ENCODE measurements at places on chromosomes 7 and 10. TPM values are rescaled to one million over a fixed set of nuclear protein-coding genes. Genes with fewer than 3 reads are reported as not detected.

GRCh38 chr7:50655490-50655889 lies 90.3 kb upstream of the DDC start:
- DNase-seq, result no peak

DNA sequence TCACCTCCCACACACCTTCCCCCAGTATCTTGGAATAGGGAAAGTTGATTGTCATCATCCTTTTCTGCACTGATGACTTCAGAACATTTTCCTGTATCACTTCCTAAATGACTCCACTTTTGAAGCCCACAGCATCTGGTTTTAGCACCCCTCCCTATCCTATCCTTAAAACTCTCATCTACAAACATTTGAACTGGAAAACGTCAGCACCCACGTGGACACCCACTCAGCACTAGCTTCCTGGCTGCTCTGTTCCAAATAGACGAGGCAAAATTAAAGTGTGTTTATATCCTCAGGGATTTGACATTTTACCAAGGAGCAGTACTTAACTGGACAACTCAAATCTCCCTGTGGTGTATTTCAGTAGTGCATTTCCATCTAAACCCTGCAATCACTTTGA lies 73.9 kb downstream of the REEP3 start:
- no peak for DNase-seq

DNA sequence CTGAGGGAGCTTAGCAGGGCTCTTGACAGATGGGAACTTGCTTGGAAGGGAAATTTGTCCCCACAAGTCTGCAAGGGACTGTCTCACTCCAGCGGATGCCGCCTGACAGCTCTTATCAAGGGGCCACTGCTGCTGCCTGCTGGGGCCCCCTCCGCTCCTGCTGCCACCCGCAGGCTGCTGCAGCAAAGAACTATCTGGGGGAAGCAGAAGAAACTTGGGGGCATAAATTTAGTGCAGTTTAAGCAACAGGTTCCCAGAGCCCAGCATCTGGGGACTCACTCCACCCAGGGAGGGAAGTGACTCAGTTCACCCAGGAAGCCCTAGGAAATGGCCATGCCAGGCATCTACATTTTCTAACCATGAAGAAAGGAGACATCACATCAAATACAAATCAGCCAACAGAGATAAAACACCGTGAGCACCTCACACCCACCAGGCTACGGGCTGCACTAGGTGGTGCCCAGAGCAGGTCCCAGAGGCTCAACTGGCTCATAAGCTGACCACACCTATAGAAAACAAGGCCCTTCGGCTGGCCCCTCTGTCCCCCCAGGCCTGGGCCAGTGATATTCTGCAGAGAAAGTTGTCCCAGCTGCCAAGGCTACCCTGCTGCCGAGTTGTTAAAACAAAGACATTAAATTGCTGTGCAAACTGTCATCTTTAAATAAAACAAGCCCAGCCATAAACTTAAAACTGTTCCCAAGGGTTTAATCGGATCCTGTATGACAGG lies 3.7 kb downstream of the RGS10 start:
- no peak for DNase-seq

DNA sequence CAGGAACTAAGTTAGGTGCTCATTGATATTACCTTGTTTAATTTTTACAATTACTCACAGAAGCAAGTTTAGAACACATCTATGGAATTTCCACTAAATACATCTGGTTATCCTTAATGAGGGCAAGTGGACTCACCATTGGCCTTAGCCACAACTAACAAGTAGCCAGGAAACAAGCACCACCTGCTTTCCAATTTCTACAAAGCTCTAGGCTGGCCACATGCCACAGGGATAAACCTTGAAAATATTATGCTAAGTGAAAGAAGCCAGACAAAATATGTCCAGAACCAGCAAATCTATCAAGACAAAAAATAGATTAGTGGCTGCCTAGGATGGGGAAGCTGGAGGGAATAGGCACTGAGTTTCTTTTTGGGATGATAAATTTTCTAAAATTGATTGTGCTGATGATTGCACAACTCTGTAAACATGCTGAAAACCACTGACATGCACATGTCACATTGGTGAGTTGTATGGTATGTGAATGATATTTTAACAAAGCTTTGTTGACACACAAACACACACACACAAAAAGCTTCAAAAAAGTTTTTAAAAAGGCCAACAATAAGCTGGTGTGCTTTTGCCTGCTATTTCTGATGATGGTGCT lies 179.4 kb downstream of the CPEB3 start:
- no peak for DNase-seq

DNA sequence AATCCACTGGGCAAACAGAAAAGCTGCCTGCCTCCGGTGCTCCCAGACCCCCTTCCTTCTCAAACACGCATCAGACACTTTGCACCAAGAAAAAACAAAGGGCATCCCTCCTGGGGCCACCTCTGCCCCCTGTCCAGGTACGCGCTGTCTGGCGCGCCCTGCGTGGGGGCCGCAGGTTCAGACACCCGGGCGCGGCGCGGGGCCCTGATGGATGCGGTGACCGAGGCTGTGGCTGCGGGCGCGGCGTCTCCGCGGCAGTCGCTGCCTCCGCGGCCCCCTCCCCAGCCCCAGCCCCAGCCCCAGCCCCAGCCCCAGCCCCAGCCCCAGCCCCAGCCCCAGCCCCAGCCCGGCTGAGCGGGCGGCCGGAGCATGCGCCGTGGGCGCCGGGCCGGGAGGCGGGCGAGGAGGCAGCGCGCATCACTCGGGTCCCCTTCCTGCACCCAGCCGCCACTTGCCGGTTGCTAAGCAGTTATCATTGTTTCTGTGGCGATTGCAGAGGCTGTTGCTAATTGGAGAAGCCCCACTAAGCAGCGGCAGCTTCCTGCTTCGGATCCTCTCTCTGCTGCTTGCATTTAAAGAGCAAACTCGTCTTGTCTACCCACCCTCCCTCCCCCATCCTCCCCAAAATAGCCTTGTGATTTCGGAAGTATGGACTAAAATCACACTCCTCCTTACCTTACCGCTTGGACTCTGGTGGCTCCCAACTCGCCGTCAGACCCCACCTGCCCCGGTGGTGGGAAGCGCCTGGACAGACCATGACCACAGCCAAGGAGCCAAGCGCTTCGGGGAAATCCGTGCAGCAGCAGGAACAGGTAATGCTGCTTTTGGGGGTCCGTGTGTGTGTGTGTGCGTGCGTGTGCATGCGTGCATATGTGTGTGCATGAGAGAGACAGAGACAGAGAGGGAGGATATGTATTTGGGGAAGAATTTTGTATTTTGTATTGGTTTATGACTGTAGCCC lies 252.8 kb downstream of the DPP6 start:
- no peak for DNase-seq

- no peak for DNase-seq
These were observed 388.7 kb upstream of the MGMT start for GRCh38 chr10:129078346-129078745.

DNA sequence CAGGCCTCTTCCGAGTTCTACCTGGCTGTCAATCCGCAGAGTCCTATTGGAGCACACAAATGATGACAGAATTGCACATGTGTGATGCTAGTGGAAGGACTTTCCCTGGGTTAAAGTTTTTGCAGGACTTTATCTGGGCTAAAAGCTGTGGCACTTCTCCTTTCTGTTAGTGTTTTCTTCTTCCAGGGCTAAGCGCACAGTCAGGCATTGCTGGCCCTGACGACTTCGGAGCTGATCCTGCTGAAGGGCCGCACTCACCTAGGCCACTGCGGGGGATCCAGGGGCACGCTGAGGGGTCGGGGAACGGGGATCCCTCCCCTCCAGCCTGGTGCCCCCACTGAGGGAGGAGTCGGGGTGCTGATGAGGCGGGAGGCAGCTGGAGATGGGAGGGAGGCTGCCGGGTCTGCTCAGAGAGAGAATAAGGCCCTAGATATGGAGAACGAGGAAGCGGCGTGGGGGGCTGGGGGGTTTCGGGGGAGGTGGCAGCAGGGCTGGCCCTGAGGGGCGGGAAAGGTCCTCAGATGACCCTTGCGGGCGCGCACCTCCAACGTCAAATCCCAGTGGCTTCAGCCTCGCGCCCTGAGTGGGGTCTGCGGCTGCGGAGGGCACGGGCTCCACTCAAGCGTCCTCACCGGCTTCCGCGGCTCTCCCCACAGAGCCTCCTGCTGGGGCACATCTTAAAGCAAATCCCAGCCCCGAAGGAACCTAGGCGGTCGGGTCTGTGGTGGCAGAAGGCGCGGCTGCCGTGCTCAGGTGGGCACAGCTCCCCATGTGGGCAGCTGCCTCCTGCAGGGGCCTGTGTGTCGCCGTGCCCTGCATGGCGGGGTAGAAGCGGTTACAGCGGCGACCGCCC lies 30.9 kb downstream of the AGR3 start:
- no peak for DNase-seq

- DNase-seq, result no peak
These were observed 1.4 kb downstream of the WNT16 start for GRCh38 chr7:121330053-121330833.

- no peak for DNase-seq
These were observed 4.2 kb upstream of the NT5C3A start for GRCh38 chr7:33066771-33067170.

DNA sequence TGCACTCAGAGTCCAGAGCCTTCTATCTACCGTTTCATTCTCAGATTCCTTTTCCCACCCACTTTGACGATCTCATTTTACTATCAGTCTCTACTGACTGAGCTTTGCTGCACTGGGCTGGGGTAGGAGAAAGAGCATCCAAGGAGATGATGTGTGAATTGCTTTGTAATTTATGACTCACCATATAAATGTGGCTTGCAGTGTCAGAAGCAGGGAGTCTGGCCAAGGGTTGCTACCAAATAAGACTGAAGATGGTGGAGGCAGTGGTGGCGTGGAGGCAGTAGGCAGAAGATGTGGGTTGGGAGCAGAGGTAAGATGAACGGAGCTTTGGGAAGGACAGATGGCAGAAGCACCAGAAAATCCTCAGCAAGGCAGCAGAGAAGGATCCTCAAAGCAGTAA lies 73.3 kb upstream of the AGK start:
- DNase-seq, result no peak

- no peak for DNase-seq
These were observed 279.9 kb downstream of the WDR11 start for GRCh38 chr10:121131014-121131413.

DNA sequence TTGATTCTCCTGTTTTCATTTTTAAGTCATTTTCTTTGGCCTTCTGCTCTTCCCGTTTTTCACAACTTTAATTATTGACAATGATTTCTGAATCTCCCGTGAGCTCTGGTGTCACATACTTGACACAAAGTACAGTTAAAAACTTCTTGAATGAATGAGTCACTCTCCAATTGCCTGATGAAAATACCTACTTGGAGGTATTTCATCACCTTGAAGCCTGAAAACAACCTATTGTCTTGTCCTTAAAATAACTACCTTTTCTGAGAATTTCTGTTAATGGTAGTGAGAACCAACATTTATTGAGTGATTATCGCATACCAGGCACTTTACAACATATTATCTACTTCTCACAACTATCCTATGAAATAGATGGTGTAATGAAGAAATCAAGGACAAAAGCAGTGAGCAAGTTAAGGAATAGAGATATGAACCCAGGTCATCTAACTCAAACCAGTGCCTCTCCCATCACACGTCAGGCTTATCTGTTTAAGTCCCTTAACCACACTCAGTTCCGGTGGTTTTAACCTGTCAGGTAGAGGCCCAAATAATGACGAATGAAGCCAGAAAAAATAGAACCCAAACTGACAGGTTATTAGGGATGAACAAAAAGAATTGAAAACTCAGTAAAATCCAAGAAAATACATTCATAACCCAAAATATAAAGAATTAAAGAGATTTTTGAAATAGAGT lies 11.6 kb downstream of the BET1 start:
- no peak for DNase-seq

- no peak for DNase-seq
These were observed 102.4 kb downstream of the CFTR start for GRCh38 chr7:117582219-117582704.

DNA sequence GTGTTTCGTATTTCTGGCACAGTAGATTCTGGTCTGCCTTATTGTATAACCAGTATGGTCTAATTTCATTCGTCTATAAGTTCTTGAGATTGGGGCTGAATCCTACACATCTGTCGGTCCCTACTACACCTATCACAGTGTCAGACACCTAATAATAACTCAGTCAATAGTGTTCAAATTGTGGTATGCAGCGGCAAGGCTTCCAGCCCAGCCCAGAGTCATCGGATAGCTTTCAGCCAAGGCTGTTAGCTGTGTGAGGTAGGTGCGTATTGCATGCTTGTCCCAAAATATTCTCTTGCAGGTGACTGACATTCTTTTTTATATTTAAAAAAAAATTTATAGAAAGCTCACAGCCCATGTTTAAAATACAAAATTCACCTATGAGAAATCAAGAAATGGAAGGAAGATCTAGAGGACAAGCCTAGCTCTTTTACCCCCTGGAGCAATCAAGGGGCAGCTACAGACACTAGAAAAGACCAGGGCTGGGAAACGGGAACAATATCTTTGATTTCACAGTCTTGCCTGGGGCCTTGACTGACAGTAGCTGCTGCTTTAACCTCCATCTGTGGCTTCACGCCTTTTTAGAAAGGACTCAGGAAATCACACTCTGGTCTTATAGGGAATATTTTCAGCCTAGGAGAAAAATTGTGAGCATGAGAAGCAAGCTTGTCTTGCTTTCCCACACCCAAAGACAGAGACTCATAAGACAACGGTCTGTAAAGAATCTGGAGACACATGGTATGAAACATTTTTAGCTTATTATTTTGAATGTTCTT lies 9.5 kb upstream of the ASB4 start:
- DNase-seq, result no peak

GRCh38 chr10:61682323-61682722 lies 19.6 kb downstream of the CABCOCO1 start:
- no peak for DNase-seq

DNA sequence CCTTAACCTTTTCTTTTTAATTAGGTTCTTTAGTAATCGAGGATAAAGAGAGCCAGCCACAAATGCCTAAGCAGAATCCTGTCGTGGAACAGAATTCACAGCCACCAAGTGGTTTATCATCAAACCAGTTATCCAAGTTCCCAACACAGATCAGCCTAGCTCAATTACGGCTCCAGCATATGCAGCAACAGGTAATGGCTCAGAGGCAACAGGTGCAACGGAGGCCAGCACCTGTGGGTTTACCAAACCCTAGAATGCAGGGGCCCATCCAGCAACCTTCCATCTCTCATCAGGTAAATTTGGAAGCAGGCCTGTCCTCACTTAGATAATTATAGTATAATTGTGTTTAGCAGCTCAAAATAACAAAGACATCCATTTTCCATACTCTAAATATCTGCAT lies 94.6 kb downstream of the TRIM24 start:
- no peak for DNase-seq

Gene LBX1
- total RNA-seq, result not detected

Gene MMD2
- total RNA-seq, result not detected

Gene UTF1
- not detected for total RNA-seq

Gene SFRP5
- not detected for total RNA-seq

Gene HOXA13
- total RNA-seq, result not detected

Gene CCDC172
- not detected for total RNA-seq

Gene PDGFA
- total RNA-seq, result 2.0 TPM

Gene NOD1
- 18.9 TPM for total RNA-seq
